ENCODE measurements at places on chromosomes 6 and 20.

GRCh38 chr6:9420316-9421015 lies 985.1 kb upstream of the SLC35B3 start:
- DNase-seq, result no peak

DNA sequence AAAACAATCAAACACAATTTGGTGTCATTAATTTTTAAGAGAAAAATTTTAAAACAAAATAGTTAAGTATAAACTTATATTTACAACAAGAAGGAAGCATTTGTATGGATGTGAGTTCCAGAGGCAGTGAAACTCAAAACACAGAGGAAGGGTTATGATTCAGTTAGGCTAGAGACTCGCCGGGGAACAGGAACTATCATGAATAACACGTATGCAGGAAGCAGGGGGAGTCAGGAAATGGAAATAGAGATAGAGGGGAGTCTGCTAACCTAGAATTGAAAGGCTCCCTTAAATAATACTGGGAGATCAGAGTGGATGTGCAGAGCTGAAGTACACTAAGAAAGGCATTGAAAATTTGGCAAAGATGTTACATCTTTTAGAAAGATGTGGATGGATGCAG lies 14.2 kb upstream of the HLA-DRB1 start:
- no peak for DNase-seq

GRCh38 chr6:107064579-107065065 lies 36.6 kb downstream of the MTRES1 start:
- peak; percentile 75 for DNase-seq

- DNase-seq, result no peak
Observed at GRCh38 chr20:63132715-63133471, 83.0 kb downstream of the YTHDF1 start.

DNA sequence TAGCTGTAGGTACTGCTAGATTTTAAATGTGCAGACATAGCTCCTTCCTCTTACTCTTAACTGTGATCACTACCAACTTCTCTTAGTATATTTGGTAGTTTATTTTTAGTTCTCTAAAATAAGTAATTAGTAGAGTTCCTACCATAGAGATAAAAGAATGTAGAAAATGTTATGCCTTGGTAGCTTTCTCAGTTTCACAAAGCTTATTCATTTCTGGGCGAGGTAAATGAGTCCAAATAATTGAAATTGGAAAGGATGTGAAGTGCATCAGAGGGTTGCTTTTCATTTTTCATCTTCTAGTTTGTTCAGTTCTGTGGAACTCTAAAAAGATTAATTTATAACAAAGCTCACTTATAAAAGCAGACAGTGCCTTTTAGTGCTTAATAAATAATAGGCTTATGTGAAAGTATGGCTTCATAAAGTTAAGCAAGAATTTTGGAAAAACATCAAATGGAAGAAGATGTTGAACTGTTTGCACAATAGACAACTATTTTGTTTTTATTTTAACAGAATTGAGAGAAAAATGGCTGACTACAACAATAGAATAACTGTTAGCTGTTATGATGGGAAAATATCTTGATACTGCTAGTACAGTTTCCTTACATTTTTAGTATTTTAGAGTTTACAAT lies 303.7 kb downstream of the UTRN start:
- DNase-seq, result no peak

DNA sequence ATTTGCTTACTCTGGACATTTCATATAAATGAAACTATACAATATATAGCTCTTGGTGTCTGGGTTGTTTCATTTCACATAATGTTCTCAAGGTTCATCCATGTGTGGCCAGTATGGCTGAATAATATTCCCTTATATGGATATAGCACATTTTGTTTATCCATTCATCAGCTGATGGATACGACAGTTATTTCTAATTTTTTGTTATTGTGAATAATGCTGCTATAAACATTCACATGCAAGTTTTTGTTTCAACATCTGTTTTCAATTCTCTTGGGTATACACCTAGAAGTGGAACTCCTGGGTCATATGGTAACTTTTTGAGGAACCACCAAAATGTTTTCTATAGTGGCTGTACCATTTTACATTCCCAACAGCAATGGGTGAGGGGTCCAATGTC lies 101.1 kb downstream of the CDK19 start:
- no peak for DNase-seq

GRCh38 chr6:33416386-33417127 lies 1.4 kb downstream of the CUTA start:
- no peak for DNase-seq

DNA sequence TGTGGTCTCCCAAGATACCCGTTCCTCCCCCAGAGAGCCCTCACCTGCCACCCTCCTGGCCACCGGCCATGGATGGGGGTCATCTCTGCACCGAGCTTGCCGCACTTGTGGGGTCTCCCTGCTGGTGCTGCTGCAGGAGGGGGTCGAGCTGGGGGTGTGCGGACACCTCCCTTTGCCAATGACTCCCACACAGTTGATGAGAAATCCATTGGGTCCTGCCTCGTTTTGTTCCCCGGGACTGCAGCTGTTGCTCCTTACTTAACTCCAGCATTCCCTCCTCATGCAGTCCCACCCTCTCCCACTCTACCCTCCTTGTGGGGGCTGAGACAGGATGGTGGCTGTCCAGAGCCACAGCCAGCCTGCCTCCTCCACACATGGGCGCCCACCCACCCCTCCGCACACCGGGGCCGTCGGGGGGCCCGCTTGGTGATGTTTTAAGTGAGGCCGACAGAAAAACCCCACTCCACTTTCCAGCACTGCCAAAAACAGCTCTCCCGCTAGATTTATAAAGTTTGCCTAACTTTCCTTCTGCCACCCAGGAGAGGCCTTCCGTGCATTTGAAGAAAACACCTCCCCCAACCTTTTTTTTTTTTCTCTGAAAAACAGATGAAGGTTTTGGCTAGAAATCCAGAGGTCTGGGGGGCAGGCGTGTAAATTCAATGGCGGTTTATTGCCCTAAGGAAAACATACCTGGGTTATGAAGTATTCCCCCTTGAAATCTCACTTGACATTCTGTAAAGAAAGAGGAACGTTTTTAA lies 53.5 kb upstream of the APCDD1L start:
- peak; percentile 65 for DNase-seq
